Endothelial cell of coronary artery (primary cell): ENCODE measurements at places on chromosomes 3 and 15. TPM values are rescaled to one million over a fixed set of nuclear protein-coding genes. Genes with fewer than 3 reads are reported as not detected.

Gene WDR93
- total RNA-seq: under 0.01 TPM in 2 replicates

Gene NEIL1
- total RNA-seq: 9.4 and 10.8 TPM in 2 replicates

Gene FSTL1
- 415 and 542 TPM in 2 replicates for total RNA-seq

Gene ISL2
- total RNA-seq: 0.36 and 0.47 TPM in 2 replicates

Gene DUOXA2
- not detected in 2 replicates for total RNA-seq

Gene SLC2A2
- total RNA-seq: not detected in 2 replicates

Gene GABRB3
- under 0.01 TPM in 1 of 2 replicates, not detected in the other for total RNA-seq

Gene SRGAP3
- total RNA-seq: under 0.01 and 0.18 TPM in 2 replicates

Gene ACP3
- not detected in 2 replicates for total RNA-seq

Gene CXCR6
- not detected in 2 replicates for total RNA-seq

Gene AMIGO3
- not detected in 2 replicates for total RNA-seq

Gene PHC3
- 10.4 and 17.5 TPM in 2 replicates for total RNA-seq

Gene TEX55
- not detected in 2 replicates for total RNA-seq

Gene GOLGA6A
- total RNA-seq: not detected in 2 replicates

Gene ADGRG7
- total RNA-seq: not detected in 2 replicates

Gene ATP1B3
- 157 and 167 TPM in 2 replicates for total RNA-seq

Gene SEMA3G
- 27.2 and 32.0 TPM in 2 replicates for total RNA-seq

Gene COL6A5
- total RNA-seq: not detected in 2 replicates

Gene CMTM6
- total RNA-seq: 78.5 and 89.5 TPM in 2 replicates

Gene ATP10A
- total RNA-seq: 4.3 TPM in 1 of 2 replicates, not detected in the other

Gene ADAMTS9
- total RNA-seq: 31.2 and 159 TPM in 2 replicates

Gene CAMK1
- total RNA-seq: 29.5 and 37.3 TPM in 2 replicates

Gene RMDN3
- total RNA-seq: 21.6 and 24.5 TPM in 2 replicates

Gene PLA2G4F
- total RNA-seq: not detected in 2 replicates

Gene ELL3
- total RNA-seq: 1.8 and 1.9 TPM in 2 replicates

Gene PAQR5
- 0.28 and 0.36 TPM in 2 replicates for total RNA-seq

Gene CPN2
- total RNA-seq: not detected in 2 replicates

Gene PLA2G4E
- not detected in 2 replicates for total RNA-seq

Gene B3GALNT1
- total RNA-seq: 13.7 and 24.2 TPM in 2 replicates

Gene PDZRN3
- total RNA-seq: 0.09 and 0.18 TPM in 2 replicates

Gene ARGFX
- not detected in 2 replicates for total RNA-seq

Gene CYP1A2
- total RNA-seq: not detected in 2 replicates

Gene NDN
- 15.2 and 22.9 TPM in 2 replicates for total RNA-seq

Gene C3orf22
- not detected in 2 replicates for total RNA-seq

Gene EFL1
- total RNA-seq: 21.9 and 31.2 TPM in 2 replicates

Gene AGBL1
- total RNA-seq: not detected in 2 replicates

Gene PPP2R3A
- total RNA-seq: 5.8 and 6.7 TPM in 2 replicates

Gene SHF
- 1.8 TPM in 2 replicates for total RNA-seq

Gene SPATA12
- 0.09 and 0.18 TPM in 2 replicates for total RNA-seq

Gene SCAANT1
- 1.2 TPM in 1 of 2 replicates, not detected in the other for total RNA-seq

Gene MORC1
- not detected in 2 replicates for total RNA-seq

Gene CD200
- total RNA-seq: 3.6 and 7.3 TPM in 2 replicates

Gene FGF12
- 0.28 and 1.1 TPM in 2 replicates for total RNA-seq

Gene LRRC49
- 4.3 and 6.3 TPM in 2 replicates for total RNA-seq

Gene RETNLB
- total RNA-seq: not detected in 2 replicates

Gene SLC38A3
- 0.09 TPM in 1 of 2 replicates, not detected in the other for total RNA-seq

Gene TMEM158
- 5.6 and 12.4 TPM in 2 replicates for total RNA-seq

Gene DAZL
- total RNA-seq: not detected in 2 replicates

Gene POLQ
- total RNA-seq: 4.0 and 6.8 TPM in 2 replicates

Gene IGDCC3
- not detected in 2 replicates for total RNA-seq

Gene MKRN3
- total RNA-seq: 1.2 TPM in 1 of 2 replicates, not detected in the other

Gene SLC28A2
- not detected in 2 replicates for total RNA-seq

Gene GOLGA8G
- not detected in 2 replicates for total RNA-seq

Gene C3orf33
- total RNA-seq: 1.2 and 1.3 TPM in 2 replicates

Gene CSPG5
- 0.45 and 0.47 TPM in 2 replicates for total RNA-seq

Gene LYZL4
- 0.18 TPM in 1 of 2 replicates, not detected in the other for total RNA-seq

Gene RHCG
- under 0.01 and 0.09 TPM in 2 replicates for total RNA-seq
